H4 (cell line): ENCODE measurements at places on chromosomes 7 and 10. TPM values are rescaled to one million over a fixed set of nuclear protein-coding genes. Genes with fewer than 3 reads are reported as not detected.

GRCh38 chr10:536371-536925, 153.0 kb downstream of the DIP2C start:
- DNase-seq: no peak

DNA sequence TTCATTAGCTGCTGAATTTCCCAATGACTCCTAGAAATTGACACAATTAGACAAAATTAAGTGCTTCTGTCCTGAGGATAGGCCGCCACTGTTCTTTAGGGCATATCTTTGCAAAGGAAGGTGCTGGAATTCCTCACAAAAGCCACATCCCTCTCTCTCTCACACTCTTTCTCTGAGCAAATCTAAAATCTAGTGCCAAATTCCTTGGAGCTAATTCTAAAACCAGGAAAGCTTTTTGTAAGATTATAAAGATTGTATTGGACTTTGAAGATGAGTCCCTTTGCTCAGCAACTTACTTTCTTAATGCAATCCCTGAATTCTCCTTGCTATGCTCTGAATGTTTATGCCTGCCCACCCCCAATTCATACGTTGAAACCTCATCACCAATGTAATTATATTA, 288.9 kb downstream of the KCNMA1 start:
- no peak for DNase-seq

GRCh38 chr7:50655020-50655419, 89.8 kb upstream of the DDC start:
- no peak for DNase-seq

DNA sequence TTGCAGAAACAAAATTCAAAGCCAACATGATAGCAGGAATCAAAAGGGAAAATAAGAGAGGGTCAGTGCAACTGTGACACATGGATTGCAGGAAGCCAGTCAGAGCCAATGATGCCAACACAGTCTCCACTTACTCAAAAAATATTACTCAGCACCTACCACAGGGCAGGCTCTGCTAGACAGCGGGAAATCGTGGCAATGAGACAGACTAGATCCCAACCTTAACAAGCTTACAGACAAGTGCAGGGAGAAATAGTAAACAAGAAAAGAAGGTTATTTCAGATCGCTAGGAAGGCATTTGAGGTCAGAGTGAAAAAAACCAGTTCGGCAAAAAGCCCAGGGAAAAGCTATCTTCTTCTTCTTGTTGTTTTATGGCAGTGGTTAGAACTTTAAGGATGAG, 45.2 kb upstream of the NPFFR1 start:
- no peak for DNase-seq

- peak; percentile 72 for DNase-seq
These were observed 178.4 kb upstream of the TARP start for GRCh38 chr7:38451840-38452239.

GRCh38 chr7:47521816-47522561, 59.9 kb downstream of the TNS3 start:
- DNase-seq: no peak

- no peak for DNase-seq
These were observed 40.3 kb upstream of the PSMG3 start for GRCh38 chr7:1610013-1610677.

DNA sequence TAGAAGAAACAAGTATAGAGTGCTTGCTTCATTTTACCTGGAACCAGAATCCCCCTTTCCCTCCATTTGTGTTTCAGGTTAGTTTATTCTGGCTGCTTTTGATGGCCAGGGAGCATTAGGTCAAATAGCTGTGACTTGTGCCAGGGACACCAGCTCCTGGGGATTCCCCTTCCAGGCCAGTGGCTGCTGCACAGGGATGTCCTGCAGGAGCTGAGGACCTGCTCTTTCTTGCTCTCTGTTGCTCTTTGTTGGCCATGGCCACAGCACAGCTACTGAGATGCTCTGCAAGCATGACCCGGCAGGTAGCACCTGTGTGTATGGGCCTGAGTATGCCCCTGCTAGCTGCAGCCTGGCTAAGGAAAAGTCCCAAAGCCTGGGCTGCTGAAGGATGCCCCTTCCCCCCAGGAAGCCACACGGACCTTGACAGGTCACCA, 208.9 kb downstream of the EBF3 start:
- no peak for DNase-seq

DNA sequence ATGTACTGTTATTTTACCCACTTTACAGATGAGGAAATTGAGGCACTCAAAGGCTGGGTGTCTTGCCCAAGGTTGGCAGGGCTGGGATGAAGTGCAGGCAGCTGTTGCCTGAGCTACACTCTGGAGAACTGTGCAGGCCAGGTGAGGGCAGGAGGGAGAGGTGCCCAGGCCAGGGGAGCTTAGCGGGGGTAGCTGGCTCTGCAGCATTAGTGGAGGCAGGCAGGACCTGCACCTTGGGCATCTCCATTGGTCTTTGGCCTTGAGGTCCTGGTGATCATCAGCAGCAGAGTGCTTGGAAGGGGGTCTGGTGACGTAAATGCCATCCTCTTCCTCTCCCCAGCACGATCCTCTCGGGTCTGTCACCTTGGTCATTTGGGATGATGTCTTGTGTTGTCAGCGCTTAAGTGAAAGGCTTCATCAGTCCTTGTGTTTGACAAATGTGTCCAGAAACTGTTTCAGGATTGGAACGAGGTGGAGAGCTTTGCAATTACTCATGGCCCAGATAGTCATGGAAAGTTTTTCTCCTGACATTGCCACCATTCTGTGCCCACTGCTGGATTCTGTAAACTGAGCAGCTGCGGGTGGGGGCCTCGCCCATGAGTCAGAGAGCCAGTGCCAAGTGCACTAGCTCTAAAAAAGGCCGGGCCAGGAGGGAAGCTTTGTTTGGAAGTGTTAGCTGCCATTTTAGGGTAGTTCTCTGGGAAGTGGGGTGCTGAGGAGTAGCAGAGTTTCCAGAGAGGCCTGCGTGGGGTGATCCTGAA, 47.6 kb downstream of the TSPAN15 start:
- DNase-seq: no peak

DNA sequence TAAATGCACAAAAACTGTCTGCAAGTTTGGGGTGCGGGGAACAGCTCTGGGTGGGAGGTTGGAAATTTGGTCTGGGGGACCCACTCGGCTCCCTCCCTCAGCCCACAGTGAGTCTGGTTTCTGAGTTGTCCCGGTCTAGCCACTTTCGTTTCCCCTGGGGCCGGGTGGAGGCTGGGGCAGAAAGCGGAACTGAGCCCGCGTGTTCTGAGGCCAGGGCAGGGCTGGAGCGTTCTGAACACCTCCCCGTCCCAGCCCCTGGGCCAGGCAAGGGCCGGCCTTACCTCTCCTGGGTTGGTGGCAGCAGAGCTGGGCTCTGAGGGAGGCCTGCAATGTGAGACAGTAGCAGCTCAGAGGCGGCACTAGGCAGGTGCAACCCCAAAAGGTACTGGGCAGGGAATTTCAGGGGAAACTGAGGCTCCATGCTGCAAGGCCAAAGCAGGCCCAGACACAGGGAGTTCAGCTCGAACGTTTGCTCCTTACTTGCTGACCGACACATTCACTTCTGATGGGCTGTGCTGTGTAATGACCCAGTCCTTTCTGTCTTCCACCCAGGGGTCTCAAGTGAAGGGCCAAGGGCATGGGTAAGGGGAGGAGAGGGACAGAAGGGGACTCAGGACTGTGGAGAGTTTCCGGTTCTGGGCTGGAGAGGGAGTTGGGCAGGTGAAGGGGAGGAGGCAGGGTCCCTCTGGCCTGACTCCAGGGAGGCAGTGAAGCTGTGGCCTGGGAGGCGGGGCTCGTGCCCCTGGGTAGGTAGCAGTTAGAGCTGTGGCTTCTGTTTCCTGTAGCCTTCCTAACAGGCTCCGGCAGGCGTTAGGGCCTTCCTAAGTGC, 3.0 kb downstream of the IRF5 start:
- DNase-seq: no peak

- peak; percentile 79 for DNase-seq
These were observed 18.1 kb upstream of the CAMK2G start for GRCh38 chr10:73892310-73893030.

- no peak for DNase-seq
These were observed 1183.7 kb upstream of the CELF2 start for GRCh38 chr10:9833942-9834341.

GRCh38 chr7:117347962-117348672, 25.3 kb upstream of the WNT2 start:
- DNase-seq: no peak

DNA sequence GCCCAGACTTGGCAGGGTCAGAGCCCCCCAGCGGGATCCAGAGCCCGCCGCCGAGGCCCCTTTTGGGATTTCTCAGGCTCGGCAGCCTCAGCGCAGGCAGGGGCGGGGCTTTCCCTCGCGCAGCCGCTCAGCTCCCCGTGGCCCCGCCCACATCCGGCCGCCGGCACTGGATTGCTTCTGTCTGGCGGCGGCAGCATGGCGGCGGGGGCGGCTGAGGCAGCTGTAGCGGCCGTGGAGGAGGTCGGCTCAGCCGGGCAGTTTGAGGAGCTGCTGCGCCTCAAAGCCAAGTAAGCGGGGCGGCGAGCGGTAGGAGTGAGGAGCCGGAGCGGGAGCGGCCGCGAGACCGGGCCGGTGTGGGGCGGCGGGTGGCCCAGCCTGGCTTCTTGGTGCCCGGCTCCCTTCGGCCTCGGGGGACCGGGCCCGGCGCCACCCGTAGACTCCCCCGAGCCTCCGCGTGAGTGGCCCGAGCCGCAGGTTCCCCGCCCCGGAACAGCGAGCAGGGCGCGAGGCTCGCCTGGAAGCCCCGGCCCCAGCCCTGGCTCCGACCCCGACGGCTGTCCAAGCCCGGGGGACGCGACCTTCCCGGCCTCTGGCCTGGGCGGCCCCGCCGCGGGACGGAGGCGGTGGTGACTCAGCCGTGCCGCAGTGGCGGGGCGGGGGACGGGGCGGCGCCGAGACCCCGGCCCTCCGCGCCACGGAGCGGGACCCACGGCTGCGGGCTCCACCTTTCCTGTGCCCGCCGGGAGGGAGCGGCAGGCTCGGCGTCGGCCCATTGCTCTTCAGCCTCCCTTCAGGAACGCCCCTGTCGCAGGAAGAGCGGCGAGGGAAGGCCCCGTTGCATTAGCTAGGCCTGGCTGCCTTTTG, at the start of gene GLRX3:
TSS of gene GLRX3 (plus strand) at position 166 of the 864 bp plus-strand sequence. CDS start at position 196, 30 bp downstream.
- DNase-seq: peak; percentile 70

DNA sequence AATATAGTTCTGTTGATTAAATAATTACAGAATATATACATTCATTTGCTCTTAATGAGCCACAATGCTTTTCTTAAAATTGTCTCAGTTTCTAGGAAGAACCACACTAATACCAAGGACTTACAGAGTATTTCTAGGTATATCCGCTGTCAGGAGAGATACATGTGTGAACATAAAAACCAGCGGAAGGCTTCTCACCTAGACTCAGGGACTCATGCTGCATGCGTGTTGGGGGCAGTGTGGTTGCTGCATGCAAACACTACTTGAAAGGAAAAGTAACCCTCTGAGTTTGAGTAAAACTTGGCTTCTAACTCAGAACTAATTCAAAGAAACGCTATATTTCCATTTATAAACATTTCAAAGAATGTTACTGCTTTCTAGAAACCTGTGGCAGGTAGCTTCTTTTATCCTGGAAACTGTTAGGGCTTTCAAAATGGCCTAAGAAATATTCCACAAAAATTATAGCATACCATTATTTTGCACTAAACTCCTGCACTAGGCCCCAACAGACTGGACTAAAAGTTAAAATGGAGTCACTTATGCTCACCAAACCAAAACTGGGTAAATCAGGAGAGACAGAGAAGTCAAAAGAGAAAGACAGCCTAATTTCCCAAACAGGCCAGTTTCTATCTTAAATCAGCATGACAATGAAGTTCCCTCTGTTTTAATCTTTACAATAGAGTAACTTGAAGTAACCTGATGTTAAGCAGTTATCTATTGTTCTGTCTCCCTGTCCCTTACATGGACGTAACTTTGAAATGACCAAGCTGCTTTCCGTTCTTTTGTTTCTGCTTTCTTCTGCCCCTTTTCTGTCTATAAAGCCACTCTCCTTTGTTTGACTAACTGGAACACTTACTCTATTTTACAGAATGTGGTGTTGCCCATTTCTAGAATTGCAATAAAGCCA, 95.2 kb upstream of the FAM133B start:
- no peak for DNase-seq

DNA sequence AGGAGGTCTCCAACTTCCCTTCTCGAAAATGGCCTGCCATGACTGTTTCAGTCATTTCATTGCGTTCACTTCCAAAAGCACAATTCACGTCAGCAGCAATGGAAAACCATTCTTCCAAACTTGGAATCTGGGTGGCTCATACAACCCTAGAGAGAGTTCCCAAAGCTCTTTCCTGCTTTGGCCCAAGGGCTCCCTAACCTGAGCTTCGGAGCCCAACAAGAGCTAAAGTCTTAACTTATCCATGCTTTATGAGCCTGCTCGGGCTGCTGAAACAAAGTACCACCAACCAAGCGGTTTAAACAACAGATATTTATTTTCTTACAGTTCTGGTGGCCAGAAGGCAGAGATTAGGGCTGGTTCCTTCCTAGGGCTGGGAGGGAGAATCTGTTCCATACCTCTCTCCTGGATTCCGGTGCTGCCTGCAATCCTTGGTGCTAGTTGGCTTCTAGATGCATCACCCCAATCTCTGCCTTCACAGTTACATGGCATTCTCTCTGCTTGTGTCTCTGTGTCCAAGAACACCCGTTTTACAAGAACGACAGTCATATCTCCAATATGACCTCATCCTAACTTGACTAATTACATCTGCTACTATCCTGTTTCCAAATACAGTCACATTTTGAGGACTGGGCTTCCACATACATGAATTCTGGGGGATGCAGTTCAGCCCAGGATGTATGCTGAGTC, 33.5 kb downstream of the CAMK2B start:
- DNase-seq: no peak

GRCh38 chr7:116948934-116949333, 4.4 kb upstream of the ST7 start:
- no peak for DNase-seq

- no peak for DNase-seq
These were observed 318.2 kb downstream of the EXOC4 start for GRCh38 chr7:133571076-133571475.

- peak; percentile 52 for DNase-seq
These were observed 19.1 kb downstream of the CEP41 start for GRCh38 chr7:130421684-130422083.

GRCh38 chr10:77403761-77404160, 233.8 kb downstream of the KCNMA1 start:
- DNase-seq: no peak

- no peak for DNase-seq
These were observed 283.4 kb downstream of the GRID1 start for GRCh38 chr10:86083206-86083605.

DNA sequence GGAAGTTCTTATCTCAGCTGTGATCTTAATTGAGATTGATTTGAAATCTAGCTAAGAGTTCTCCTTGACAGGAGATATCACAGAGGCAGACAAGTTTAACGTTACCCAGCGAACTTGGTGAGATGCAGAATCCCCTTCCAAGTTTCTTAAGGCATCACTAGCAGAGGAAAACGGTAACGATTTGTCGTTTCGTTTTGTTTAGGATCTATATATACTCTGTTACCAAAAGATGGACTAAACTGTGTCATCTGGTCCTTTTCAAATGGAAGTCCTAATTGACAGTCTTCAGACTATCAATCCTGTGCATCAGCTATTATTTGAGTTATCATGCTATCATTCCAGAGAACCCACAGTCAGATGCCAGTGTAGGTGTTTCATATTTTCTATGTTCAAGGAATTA, 316.7 kb upstream of the SORCS1 start:
- no peak for DNase-seq

SUPV3L1 gene
- 25.0 and 34.0 TPM in 2 replicates for total RNA-seq

FASTK gene
- total RNA-seq: 70.0 and 100 TPM in 2 replicates

SLC18A3 gene
- total RNA-seq: not detected in 2 replicates

CTAGE15 gene
- total RNA-seq: not detected in 2 replicates

INA gene
- total RNA-seq: not detected in 2 replicates

IKZF1 gene
- total RNA-seq: 0.06 and 1.2 TPM in 2 replicates

FAM237B gene
- total RNA-seq: not detected in 2 replicates

CPA2 gene
- total RNA-seq: not detected in 2 replicates
